ENCODE measurements at places on chromosomes 7 and 10.
A peak's percentile ranks its signal among the peaks of the same experiment; 100 is the strongest.

GRCh38 chr10:117900280-117900679, 146.5 kb downstream of the RAB11FIP2 start:
- no peak for DNase-seq

DNA sequence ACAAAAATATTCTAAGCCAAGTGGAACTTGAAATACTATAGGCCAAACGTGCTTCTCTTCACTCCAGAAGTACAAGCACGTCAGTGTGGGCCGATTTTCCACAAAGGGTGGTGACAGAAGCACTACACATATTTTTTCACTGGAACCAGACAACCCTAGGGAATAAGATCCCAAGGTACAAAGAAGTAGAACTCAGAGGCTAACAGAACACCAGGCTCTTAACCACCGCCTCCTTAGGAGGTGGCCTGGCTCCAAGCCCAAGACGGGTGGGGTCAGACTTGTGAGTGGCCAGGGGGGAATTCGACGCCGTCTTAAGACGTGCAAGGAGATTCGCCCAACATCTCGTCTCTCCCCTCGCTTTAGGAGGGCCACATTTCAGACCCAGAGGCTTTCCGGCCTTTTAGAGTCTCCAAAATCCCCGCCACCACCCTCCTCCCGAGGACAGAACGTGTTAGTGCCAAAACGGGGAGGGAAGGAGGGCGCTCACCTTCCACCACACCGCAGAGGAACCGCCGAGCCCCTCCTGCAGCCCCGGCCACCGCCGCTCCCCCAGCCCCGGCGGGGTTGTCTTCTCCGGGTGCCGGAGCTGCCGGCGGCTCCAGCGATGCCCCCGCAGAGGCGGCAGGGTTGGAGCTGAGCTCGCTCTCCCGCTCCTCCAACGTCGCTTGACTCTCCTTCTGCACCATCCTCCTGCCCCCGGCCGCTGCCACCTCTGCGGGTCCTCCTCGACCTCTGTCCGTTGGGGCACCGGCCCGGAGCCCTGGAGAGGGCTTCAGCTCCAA, 716 bp downstream of the OGA start:
- peak; percentile 45 for DNase-seq

DNA sequence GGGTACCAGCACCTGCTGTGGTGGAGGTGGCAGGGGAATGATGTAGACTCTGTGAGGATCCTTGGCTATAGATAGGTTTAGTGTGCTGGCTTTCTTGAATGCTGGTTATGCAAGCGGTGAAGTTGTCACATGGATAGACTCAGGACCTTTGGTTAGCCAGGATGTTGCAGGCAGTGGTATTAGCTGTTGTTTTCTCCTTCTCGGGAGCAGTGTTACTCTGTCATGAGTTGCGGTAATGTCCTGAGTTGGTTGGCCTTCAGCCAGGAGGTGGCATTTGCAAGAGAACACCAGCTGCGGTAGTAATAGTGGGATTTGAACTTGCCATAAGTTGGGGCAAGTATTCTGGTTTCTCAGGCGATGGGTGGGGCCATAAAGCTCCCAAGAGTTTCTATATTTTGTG, 10.8 kb downstream of the AGK start:
- DNase-seq: no peak

GRCh38 chr10:22308390-22308789, 7.8 kb upstream of the COMMD3 start:
- DNase-seq: peak; percentile 75

DNA sequence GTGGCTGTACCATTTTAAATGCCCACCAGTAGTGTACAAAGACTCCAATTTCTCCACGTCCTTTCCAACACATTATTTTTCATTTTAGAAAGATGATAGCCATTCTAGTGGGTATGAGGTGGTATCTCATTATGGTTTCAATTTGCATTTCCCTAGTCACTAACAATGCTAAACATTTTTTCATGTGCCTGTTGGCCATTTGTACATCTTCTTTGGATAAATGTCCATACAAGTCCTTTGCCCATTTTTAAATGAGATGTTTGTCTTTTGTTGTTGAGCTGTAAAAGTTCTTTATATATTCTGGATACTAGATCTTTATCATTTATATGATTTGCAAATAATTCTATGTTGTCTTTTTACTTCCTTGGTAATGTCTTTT, 18.9 kb upstream of the BPGM start:
- no peak for DNase-seq

GRCh38 chr7:134587750-134588149, 38.8 kb downstream of the AKR1B15 start:
- DNase-seq: no peak

GRCh38 chr7:34087892-34088891, 182.9 kb downstream of the BMPER start:
- DNase-seq: no peak

- DNase-seq: no peak
Measured at GRCh38 chr10:132549371-132549770, 11.8 kb downstream of the INPP5A start.

DNA sequence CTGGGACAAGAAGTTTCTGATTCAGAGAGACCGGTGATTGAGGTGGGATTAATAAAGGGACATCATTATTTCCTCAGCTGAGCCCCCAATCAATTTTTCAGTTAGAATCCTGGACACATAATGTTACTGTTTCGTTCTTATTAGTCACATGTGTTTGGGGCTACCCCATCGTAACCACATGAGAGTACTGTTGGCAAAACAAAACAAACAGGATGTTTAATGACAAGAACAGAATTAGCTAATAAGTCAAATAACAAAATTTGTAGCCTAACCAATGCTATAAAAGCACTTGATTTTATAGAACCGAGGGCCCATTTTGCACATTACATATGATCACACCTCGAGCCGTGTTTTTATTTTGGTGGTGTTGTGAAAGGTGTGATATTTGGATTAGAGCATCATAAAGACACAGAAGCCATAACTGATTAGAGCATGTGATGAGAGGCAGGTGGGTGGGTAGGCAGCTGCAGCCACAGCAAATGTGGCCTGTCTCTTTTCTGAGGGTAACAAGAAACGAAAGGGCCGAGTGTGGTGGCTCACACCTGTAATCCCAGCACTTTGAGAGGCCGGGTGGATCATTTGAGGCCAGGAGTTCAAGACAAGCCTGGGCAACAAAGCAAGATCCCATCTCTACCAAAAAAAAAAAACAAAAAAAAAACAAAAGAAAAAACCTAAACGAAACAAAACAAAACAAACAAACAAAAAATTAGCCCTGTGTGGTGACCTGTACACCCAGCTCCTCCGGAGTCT, 1.8 kb upstream of the VWC2 start:
- DNase-seq: peak; percentile 67

GRCh38 chr7:21690705-21691104, 147.9 kb downstream of the DNAH11 start:
- no peak for DNase-seq

DNA sequence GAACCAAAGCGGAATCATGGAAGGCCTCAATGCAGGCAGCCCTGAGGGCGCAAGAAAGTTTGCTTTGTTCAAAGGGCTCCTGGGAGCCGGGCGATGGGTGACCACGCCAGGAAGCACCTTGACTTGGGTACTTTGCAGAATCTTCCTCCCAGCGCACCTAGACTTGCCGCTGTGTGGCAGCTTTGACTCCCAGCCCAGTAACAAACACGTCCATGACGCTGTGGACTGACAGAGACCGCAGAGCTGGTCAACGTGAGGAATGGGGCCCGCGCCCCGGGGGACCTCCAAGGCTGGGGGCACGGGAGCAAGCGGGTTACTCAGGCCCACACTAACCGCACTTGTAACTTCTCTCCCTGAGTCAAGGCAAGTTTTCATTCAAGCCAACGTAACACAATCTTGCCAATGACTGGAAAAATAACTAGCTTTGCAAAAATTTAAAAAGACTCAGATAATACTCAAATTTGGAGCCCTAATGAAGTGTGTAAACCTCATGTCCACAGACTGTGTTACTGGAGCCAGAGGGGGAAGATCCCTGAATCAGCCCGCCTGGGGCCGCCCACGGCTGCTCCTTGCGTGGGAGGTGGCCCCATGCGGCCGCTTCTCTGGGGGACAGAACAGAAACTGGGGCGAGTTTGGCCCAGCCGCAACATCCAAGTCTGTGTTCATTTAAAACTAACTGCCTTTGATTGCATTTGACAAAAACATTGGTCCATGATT, 130.8 kb downstream of the DNAJB6 start:
- DNase-seq: no peak

GRCh38 chr7:150740053-150740452, 2.8 kb downstream of the GIMAP5 start:
- DNase-seq: no peak

GRCh38 chr10:52334595-52334994, 20.5 kb downstream of the DKK1 start:
- no peak for DNase-seq

GRCh38 chr10:58867683-58868082, 308.8 kb upstream of the PHYHIPL start:
- DNase-seq: no peak

- DNase-seq: no peak
Measured at GRCh38 chr10:110845756-110846620, 25.7 kb upstream of the PDCD4 start.

DNA sequence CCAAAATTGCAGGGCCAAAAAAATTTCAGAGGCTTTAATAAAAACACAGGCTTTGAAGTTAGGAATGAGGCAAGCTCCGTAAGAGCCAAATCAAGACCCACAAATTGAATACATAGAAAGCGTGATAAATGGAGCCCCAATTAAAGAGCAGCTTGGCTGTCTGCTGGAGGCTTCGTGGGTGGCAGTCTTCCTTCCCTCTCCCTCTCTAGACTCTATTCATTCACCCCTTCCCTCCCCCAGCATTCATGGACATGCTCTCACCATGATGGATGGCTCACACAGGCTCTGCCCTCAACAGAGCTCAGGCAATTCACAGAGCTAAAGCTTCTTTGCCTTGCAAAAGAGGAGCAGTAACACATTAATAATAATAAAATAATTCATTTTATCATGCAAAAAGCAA, 214.1 kb downstream of the HERPUD2 start:
- DNase-seq: no peak

- DNase-seq: no peak
Measured at GRCh38 chr10:33160151-33160550, 174.3 kb downstream of the NRP1 start.

GRCh38 chr7:97015756-97016380, 8.8 kb downstream of the DLX5 start:
- DNase-seq: no peak

DNA sequence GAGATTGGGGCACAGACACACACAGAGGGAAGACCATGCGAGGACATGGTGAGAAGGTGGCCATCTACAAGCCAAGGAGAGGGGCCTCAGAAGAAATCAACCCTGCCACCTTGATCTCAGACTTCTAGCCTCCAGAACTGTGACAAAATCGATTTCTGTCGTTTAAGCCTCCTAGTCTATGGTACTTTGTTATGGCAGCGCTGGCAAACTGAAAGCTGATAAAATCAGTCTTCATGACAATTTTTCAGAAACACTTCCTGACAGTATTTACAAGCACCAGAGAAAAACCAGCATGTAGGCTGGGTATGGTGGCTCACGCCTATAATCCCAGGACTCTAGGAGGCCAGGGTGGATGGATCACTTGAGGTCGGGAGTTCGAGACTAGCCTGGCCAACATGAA, 4.2 kb downstream of the PARP12 start:
- no peak for DNase-seq

DNA sequence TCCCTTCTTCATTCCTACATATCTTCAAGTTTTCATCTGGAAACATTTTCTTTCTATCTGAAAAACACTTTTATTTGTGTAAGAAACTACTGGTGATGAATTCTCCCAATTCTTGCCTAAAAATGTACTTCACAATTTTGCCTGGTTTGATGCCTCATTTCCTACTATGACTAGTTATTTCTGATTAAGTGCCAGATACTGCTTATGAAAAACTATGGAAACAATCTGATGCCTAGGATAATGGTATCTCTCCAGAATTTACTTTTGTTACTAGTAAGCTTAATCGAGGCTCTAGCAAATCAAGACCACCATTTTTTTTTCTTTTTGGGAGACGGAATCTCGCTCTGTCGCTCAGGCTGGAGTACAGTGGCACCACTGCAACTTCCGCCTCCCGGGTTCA, 31.3 kb downstream of the CACUL1 start:
- no peak for DNase-seq
